HEK293T (cell line): ENCODE measurements at places on chromosomes 12 and 14.

- DNase-seq, result no peak
Measured at GRCh38 chr14:61662437-61663311, 32.6 kb upstream of the HIF1A start.

DNA sequence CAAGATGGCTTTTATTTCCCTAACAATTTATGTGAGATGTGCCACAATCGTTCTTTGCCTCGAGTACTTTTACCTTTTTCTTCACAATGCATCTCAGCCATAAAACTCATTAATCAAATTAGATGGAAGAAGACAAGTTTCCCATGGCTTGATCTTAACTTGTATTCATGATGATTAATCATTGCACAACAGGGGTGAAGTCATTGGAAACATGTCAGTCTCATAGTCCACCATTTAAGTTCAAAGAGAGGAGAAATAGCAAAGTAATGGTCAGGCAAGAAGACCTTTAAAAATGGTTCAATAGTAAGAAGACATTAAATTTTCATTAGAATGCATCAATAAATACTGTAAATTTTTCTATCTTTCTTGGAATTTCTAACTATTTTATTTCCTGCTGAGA, 136.3 kb downstream of the FOXG1 start:
- DNase-seq, result no peak

- no peak for DNase-seq
Measured at GRCh38 chr12:71556448-71556847, 107.2 kb downstream of the ZFC3H1 start.

DNA sequence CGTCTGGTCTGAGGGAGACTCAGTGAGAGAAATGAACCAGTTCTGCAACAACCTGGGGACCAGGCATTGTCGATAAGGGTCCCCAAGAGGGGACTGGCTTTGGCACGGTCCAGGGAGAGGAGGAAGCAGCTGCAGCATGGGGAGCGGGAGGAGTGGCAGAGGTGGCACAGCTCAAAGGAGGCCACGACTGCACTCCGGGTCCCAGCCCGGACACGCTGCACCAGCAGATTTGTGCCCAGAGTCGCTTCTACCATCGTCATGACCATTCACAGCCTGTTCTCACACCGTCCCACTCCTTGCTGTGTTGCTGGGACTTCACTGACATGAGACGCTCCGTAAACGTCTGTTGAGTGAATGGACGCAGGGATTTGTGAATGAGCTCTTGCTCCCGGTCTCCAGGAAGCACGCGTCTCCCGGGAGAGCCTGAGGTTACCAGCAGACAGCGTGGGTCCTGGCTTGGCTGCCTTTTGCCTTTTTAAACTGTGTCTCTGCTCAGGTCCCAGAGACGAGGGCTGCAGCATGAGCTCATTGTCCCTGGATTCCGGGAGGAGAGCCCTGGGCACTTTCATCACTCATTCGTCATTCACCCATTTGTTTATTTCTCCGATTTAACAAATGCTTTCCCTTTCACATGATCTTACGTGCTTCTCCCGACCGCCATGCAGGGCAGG, 137.0 kb downstream of the PIWIL1 start:
- no peak for DNase-seq

DNA sequence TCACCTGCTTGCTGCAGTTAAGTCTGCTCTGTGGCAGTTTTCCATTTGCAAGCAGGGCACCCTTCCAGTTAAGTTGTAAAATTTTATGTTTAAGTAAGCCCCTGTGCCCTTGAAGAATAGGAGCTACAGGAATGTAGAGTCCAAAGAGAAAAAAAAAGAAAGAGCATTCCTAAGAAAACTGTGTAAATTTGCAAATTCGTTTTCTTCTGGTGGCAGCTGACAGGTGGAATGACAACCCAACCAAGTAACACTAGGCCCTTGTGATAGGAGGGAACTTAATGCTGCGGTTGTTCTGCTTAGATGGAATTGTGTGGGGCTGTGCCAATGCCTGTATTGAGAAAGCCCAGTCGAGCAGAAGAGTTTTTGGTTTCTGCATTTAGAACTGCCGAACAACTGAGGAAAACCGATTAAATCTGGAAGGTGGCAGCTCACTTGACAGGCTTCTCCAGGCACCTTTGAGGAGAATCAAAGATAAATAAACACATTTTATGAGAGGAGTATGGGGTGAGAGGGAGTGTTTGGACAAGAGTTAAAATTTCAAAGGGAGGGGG, 280.0 kb downstream of the RAD51B start:
- no peak for DNase-seq

DNA sequence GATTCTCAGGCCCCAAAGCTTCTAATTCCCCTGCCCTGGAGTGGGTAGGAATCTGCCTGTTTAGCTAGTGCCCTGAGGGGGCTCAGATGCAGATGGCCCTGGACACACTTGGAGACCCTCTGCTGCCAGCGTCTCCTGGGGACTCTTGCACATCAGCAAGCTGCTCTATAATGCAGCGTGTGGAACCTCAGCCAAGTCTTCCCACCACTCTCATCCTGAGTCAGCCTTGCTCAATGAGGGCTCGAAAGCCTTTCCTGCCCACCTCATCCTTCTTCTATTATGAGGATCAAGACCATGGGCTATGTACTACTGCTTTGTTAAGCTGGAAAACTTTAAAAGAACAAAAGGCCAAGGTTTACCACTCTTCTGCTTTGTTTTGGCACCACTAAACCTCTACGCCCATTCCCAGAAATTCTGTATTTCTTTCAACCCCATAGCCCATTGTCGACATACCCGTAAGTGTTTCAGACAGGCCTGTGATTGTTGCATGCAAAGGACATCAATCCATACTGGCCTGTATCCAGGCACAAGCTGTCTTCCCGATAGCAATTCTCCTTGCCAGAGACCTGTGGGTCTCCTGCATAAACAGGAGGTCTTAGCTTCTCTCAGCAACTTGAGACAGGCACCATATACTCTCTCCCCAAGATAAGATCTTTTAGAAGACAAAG, 246.9 kb downstream of the DPF3 start:
- no peak for DNase-seq

DNA sequence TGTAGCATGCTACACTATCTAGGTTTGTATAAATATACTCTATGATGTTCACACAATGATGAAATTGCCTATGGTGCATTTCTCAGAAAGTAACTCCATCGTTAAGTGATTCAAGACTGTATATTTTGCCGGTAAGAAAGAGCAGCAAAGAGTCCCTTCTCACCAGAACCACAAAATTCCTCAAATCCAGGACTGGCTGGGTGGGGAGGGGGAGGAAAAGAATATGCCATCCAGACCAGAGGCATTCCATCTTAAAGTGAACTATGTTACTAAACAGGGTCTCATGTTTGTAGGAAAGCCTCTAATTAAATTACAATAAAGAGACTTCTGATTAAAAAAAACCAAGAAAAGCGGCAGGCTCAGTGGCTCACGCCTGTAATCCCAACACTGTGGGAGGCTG, 11.5 kb downstream of the UBE2N start:
- DNase-seq, result no peak

- DNase-seq, result no peak
Measured at GRCh38 chr12:122403831-122404230, 18.6 kb downstream of the CLIP1 start.

- DNase-seq, result no peak
Measured at GRCh38 chr12:3140284-3140683, 63.1 kb downstream of the TSPAN9 start.

DNA sequence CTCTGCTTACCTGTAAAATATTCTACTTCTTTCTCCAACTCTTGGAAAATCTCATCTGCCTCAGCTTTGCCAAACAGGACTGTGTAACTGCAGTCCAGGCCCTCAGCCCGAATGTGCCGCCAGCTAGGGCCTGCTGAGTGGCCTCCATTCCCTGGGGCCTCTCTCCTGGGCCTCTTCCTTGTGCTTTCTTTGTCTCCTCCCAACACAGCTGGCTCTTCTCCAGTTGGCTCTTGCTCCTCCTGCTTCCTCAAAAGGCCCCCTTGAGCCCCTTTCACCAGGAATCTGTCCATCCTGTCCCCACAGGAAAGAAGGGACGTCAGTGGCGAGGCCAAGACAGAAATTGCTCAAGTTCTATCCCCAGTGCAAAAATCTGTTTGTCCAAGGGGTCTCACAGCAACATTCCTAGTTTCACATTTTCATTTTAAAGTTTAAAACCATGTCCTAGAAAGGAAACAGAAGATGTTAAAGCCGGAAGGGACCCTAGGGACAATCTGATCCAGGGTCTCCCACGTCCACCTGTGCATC, 713 bp downstream of the ALKBH2 start:
- DNase-seq, result no peak

GRCh38 chr12:2288001-2288400, 235.2 kb downstream of the CACNA1C start:
- DNase-seq, result no peak

GRCh38 chr12:91991399-91992187, 154.1 kb downstream of the BTG1 start:
- no peak for DNase-seq

- no peak for DNase-seq
Measured at GRCh38 chr14:37791384-37792036, 196.1 kb downstream of the TTC6 start.

DNA sequence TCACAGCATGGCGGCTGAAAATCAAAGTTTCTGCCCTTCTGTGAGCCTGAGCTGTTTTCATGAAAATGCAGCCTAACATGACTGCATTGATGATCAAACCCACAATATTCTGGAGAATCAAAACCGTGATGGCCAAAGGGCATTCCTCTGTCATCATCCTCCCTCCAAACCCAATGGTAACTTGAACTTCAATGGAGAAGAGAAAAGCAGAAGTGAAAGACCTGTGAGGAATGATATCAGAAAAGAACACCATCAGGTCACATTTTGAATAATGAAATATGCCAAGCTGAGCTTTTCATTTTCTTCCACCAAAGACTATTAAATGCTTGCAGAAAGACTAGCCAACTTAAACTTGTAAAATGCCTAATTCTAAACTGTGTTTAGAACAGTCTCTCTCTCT, 8.1 kb downstream of the KCNJ8 start:
- no peak for DNase-seq

DNA sequence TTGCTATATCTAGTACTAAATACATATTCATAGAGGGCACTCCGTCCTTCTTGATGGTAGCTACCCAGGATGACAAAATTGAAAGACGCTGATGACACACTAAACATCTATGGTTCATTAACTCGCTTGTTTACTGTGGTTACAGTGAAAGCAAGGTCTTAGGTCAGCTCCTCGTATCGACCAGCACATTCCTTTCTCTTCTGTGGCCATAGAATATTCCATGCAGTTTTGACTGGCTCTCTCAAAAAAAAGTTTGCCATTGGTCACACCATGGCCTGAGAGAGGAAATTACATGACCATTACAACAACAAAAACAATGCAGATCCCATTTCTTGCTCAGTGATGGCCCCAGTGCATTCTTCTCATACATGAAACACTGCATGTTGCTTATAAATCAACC, 411.4 kb upstream of the SOX5 start:
- no peak for DNase-seq
